ENCODE measurements at places on chromosomes 3 and 15.

- DNase-seq = no peak
These were observed 59.1 kb downstream of the RGMA start for GRCh38 chr15:93029836-93030429.

- no peak for DNase-seq
These were observed 69.0 kb upstream of the HRH1 start for GRCh38 chr3:11085093-11085840.

- DNase-seq = no peak
These were observed 30.1 kb downstream of the FOXL2 start for GRCh38 chr3:138916824-138917223.

- DNase-seq = no peak
These were observed 493.3 kb downstream of the FOXP1 start for GRCh38 chr3:71090207-71090606.

GRCh38 chr3:63295356-63295755 lies 17.2 kb downstream of the SYNPR start:
- DNase-seq = no peak

Data from CD4-positive, alpha-beta T cell treated with Interleukin-4 for 4 hours (primary cell).